Tongue (tissue), 3 donors: ENCODE measurements at places on chromosomes 1 and 21.

GRCh38 chr1:183989078-183989577 is 48.4 kb downstream of the COLGALT2 start:
- peak; percentile 56 for DNase-seq

DNA sequence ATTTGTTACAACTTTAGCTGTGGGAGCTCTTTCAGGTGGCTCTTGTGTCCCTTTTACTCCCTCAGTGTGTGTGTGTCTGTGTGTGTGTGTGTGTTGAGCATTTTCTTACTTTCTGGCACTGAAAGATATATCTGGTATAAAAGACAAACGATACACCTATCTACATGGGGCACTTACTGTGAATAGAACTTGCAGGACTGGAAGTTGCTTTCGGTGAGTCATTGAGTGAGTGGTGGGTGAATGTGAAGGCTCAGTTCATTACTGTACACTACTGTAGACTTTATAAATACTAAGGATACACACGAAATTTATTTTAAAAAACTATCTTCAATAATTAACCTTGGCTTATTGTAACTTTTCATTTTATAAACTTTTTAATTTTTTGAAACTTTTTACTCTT is 38.7 kb downstream of the BTBD8 start:
- DNase-seq: no peak

DNA sequence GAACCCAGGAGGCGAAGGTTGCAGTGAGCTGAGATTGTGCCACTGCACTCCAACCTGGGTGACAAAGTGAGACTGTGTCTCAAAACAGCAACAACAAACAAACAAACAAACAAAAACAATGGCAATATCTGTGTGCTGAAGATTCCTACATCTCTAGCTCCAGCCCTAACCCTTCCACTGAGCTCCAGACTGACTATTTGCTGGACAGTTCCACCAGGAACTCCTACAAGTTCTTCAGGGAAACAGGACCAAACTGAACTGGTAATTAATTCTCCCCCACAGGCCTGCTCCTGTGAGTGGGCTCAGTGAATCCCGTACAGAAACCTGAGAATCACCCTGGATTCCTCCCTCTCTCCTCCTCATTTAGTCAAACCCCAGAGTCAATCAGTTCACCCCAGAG is 1.5 kb downstream of the SERPINC1 start:
- DNase-seq: no peak

- DNase-seq: no peak
These were observed 183.6 kb downstream of the APP start for GRCh38 chr21:25986928-25987327.

DNA sequence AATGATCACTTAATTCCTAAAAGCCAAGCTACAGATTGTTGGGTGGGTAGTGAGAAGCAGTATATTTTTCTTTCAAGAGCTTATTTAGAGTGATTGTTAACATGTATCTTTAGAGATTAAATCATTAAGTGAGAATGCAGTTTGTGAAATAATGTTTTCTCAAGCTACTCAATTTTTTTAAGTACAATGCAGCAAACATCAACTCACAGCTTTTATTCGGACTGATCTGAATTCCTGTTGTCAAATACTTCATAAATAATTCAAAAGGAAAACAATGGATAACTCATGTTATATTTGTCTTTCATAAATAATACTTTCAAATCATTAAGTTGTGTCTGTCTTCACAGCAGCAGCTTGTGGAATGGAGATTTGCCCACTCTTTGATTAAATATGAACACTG is 271.1 kb upstream of the DEPDC1 start:
- DNase-seq: no peak

DNA sequence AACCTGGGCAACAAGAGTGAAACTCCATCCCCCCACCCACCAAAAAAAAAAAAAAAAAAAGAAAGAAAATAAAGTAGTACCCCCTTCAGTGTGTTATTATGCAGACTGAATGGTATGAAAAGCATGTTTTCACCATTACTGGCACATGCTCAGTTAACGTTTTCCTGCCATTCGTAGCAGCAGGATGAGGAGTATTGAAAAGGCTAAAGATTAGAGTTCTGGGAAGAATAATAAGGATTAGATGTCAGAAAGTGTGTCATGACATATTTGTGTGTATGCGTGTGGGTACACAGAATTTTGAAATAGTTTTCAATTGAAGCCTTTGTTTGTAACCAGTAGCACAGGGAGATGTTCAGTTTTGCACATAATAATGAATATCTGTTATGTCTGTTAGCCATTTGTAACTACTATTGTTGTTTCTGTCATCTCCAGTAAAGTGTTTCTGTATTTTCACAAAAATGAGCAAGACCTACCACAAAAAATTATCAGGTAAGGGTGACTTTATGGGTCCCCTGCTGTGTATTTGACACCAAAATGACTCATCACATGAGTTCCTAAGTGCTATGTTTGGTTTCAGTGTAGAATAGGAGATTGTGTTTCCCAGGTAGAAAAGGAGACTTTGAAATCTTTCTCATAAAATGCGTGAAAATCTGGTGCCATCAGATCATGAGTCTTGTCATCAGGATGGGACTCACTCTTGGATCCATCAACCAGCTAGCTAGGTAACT is 358.9 kb downstream of the DISC1 start:
- no peak for DNase-seq

DNA sequence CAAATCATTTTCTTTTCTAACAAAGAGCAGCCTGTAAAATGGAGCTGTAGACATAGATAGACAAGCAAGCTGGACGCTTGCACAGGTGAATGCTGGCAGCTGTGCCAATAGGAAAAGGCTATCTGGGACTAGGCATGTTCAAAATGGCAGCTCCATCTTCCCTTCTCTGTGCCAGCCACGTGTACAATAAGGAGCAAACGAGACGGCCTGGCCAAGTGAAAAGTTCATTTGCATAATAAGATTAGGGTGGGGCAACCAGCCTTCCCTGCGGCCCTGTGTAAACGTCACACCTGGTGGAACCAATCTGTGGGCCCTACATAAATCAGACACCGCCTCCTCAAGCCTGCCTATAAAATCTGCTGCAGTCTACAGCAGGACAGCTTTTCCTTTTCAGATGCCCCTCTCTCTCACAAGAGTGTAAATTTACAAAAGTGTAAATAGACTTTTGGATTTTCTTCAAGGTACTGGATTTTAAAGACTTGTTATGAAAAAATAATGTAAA is 16.6 kb upstream of the EDEM3 start:
- DNase-seq: no peak

DNA sequence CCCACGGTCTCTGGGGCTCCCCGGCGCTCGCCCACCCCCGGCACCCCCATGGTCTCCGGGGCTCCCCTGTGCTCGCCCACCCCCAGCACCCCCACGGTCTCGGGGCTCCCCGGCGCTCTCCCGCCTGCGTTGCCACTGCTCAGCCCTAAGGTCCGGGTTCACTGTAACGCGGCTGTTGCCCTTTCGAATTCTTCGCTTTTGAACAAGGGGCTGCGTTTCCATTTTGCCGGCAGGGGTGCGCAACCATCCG is 5.2 kb upstream of the FTCD start:
- no peak for DNase-seq

GRCh38 chr21:41559658-41560631 is 52.0 kb upstream of the TMPRSS2 start:
- no peak for DNase-seq

DNA sequence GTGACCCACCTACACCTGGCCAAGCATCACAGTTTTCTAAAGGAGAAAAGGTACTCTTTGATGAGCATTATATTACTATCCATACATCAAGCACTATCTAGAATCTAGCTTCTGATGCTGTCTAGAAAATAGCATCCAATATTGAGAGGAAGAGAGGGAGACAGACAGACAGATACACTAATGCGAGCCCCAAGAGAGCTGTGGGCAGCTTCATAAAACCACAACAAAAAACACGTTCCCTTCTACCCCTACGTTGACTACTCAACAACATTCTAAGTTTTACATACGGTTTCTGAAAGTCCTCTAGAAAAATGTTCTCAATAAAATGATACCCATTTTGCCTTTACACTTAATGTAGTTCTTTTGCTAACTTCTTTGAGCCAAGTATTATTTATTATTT is 221.8 kb downstream of the SLC45A1 start:
- DNase-seq: no peak

DNA sequence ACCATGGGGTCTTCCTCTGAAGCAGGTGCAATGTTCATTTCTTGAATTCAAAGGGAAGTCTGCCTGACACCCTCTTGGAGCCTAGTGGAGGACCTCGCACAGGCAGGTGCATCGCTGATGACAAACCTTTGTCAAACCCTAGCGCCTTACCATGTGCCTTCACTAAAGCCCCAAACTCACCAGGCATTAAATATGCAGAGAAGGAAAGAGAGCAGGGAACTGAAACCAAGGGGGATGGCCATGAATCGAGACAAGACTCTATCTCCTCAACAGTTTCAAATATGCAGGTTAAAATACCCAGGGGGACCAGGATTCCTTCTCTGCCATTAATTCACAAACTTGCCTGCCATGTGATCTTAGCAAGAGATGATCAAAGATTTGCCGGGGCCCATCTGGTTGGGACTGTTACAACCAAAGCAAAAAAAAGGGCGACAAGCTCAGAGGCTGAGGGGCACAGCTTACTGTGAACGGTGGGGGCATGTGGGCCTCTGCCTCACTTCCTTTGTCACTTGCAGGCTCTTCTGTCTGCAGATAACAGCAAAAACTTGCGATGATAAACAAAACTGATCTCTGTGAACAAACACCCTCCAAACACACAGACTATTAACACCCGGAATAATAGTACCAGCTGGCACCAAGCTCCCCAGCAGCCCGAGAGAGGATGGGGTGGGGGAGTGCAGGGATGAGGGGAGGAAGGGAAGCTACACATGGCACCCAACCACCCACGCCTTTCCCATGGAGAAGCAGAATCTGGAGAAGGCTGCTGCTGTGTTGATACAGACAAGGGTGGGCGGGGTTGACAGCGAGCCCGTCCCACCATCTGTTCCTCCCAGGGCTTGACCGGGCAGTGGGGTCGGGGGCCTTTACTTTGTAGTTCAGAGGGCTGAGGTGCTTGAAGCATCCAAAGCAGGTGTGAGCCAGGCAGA is 33.9 kb downstream of the TMEM63A start:
- peak; percentile 58 for DNase-seq

DNA sequence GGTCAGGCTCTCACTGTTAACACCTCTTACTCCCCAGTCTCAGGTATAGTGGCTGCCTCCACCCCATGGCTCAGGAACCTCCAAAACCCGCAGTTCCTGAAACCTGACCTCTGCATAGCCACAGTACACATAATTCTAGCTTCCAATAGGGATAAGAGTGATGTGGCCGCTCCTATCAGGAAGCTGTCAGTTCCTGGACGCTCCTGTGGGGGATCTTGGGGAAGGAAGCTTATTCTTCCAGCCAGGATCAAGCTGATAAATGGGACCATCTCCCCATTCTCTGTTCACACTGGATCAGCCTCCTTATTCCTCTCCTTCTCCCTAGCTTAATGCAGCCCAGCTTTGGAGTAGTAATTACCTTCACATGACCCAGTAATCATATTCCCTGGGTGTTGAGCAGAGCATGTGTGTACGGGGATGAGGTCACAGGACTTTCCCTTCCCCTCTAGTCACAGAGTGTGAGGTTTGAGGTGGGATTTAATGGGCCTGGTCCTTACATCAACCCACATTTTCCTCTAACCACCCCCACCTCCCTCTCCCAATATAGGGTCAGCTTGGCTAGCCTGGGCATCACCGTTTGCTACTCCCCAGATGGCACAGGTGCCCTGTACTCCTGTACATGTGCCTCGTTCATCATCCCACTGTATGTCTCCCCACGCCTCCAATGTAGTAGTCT is 7.0 kb upstream of the POU3F1 start:
- no peak for DNase-seq

DNA sequence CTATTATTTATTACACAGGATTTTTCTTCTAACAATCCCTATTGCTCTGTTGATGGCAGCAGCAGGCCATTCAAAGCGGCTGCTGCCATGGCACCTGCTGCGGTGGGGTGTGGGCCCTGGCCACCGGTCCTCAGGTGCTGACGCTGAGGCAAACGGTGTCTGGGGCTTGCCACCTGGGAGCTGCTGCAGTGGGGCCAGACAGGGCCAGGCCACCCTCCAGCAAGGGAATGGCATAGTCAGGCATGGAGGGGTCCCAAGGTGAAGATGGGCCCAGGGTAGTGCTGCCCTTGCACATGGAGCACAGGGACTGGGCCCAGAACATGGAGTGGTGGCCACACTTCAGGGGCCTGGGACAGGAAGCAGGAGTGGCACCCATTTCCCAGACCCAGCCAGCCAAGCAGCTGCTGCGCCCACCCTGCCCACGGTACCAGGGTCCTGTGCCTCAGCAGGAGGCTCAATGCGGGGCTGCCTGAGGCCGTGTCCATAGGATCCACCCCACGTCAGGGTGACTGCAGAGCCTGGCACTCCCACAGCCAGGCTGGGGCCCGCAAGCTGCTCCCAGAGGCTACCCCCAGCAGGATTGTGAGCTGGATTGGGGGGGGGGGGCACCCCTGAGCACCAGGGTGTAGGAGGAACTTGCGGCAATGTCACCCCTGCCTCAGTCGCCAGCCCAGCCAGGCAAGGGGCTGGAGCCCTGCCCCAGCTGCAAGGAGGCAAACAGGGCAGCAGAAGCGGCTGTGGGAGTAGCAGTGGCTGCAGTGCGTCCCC is 53.9 kb upstream of the KRTAP11-1 start:
- DNase-seq: no peak

DNA sequence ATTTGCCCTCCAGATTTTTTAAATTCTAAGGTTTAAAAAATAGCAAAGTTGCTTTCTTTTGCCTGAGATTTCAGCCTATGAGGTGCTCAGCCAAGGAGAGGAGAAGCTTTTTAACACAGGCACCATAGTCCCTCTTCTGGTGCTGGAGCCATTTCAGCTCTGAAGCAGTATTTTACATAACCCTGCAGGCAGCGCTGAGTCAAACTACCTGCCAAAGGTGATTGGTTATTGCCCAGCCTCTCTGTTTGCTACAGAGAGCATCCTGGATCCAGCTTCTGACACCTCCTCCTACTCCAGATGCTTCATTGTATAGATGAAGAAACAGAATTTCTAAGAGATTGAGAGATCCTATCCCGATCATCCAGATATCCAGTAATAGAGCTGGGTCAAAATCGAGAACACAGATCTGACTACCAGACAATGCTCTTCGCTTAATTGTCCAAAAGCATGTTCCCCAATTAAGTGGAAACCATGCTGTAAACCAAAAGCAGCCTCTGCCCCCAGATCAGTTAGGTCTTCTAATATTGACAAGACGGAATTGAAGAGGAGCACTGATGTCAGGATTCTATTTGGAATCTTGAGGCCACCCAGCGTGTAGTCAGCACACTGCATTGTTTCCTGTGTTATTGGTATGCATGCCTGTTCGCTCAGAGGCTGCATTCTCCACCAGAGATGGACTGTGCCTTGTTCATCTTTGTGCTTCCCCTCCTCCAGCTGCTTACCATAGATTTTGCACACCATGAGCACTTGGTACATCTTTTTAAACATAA is 22.1 kb downstream of the RGS8 start:
- DNase-seq: no peak

GRCh38 chr1:6438047-6438525 is 13.5 kb downstream of the ESPN start:
- peak; percentile 71 for DNase-seq
